Cortex of kidney (tissue), 1 donor: ENCODE measurements at places on chromosomes 12 and 14.

GRCh38 chr14:70873627-70874026 lies 33.6 kb upstream of the PCNX1 start:
- DNase-seq, result no peak

GRCh38 chr12:79638490-79638889 lies 52.3 kb downstream of the PAWR start:
- DNase-seq, result no peak

GRCh38 chr12:104669851-104670337 lies 213.1 kb downstream of the CHST11 start:
- DNase-seq, result no peak

- no peak for DNase-seq
These were observed 210.4 kb upstream of the SYT10 start for GRCh38 chr12:33649992-33650391.

GRCh38 chr14:52227619-52228222 lies 39.8 kb upstream of the PTGDR start:
- no peak for DNase-seq

- DNase-seq, result no peak
These were observed 9.5 kb downstream of the NOC4L start for GRCh38 chr12:132153501-132154340.

- DNase-seq, result no peak
These were observed 83.2 kb downstream of the DAD1 start for GRCh38 chr14:22505697-22506377.

DNA sequence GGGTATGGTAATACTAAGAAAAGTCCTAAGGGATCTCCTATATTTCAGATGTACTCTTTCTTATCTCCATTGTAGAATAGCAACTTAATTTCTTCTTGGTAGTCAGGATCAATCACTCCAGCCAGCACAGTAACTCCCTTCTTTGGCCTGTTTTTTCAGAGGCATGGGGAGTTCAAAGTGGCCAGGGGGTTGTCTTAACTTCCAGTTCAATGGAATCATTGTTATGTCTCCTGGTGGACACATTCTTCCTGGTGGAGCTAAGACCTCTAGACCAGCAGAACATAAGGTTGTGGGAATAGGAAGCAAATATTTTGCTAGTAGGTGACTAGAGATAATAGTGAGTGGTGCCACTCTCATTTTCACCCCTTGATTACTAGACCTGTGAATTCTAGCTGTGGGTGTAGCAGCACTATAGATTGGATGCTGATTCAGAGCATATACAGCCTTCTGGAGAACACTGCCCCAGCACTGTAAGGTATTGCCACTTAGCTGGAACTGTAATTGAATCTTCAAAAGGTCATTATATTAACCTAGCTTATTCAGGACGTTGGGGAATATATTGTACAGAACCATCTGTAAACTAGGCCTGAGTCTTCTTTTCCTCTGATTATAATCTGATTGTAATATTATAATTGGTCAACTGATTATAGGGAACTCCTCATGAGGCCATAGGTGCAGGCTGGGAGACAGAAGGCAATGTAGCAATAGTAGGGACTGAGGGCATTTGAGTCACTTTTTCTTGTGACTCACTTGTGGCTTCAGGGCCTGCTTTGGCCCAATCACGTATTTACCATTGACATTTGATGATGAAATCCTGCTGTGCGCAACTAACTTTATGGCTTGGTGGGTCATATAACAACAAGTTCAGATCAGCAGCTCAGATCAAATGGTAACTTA lies 60.2 kb upstream of the ATP2B1 start:
- no peak for DNase-seq

- no peak for DNase-seq
These were observed 417.2 kb upstream of the SYT1 start for GRCh38 chr12:78447373-78447772.

DNA sequence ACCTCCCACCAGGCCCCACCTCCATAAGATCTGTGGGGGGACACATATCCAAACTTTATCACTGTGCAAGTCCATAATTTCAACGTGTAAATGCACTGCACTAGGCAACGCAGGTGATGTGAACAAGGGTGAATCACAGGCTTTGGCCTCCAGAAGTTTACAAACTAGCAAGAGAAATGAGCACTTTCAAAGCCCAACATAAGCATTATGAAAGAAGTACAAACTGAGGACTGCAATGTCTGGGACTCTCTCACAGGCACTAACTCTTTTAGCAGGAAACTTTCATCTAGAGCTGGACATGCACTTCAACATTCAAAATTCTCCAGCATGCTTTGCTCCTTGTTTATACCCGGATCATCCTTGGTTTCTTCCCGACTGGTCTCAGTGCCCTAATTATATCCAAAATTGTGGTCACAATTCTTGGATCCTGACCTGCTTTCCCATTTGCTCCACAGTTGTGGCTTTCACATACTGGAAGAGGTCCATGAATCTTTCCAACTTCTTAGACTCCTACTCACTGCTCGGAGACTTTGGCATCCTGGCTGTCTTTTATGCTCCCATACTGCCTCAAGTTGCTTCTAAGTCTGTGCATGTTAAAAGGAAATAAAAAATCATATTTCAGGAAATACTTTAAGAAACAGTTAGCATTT lies 44.9 kb upstream of the STRAP start:
- no peak for DNase-seq

DNA sequence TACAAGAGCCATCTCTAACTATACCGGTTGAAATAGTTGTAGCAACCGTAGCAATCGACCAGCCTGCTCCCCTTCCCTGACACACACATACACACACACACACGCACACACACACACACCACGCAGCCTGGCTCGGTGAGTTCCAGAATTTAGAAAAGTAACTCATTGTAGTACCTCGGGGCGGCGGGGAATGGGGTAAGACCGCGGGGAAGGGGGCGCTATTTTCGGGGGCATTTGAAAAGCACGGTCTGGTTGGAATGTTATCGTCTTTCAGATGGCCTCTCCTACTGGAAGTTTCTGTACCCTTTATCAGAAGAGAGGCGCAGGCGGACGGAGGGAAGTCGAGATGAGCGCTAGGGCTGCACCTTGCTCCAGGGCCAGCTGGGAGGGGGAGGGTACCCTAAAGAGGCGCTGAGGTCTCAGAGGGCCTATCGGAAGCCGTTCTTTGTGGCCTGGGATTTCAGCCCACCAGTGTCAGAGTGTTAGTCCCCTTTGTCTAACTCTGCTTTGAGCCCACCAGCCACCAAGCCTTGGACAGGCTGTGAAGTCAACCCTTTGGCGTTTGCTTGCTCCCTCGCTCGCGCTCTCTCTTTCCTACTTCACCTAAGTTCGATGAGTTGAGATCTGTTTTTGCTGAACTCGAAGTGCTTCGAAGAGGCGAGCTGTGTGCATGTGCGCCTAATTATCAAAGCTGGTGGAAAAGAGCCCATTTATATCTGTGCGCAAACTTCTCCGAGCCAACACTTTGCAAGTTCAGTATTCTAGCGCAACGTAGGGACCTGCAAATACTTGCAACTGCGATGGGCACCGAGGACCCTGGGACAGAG lies 837 bp downstream of the COL2A1 start:
- no peak for DNase-seq

GRCh38 chr12:56046027-56046780 lies 4.5 kb downstream of the RPS26 start:
- no peak for DNase-seq

DNA sequence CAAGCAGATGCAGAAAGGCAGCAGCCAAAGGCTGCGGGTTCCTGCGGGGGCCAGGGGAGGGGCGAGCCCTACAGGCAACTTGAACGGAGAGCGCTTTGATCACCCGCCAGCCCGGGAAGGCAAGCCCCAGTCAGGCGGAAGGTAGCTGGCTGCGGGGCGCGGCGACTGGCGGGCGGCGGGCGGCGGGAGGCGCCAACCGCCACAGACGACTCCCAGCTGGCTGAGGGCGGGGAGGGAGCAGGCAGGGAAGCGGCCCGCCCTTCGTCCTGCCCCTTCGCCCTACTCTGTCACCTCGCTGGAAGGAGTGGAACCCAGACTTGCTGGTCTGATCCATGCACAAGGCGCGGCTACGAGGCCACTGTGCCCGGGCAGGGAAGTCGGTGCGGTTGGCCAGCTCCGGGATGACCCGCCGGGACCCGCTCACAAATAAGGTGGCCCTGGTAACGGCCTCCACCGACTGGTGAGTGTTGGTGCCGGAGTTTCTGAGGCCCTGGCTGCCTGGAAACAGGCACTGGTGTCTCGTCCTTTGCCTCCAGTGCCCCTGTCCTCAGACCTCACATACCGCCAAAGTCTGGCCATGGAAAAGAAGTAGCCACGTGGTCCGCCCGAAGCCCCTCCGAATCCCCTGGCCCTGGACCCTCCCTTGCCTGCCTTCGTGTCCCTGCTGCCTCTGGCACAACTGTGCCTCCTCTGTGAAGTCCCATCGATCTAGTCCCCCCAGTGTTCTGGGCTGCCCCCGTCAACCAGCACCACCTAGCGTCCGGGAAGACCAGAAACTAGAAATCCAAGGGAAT lies 15.4 kb upstream of the CARMIL3 start:
- no peak for DNase-seq

- no peak for DNase-seq
These were observed 15.5 kb downstream of the TRMT5 start for GRCh38 chr14:60965402-60965801.

DNA sequence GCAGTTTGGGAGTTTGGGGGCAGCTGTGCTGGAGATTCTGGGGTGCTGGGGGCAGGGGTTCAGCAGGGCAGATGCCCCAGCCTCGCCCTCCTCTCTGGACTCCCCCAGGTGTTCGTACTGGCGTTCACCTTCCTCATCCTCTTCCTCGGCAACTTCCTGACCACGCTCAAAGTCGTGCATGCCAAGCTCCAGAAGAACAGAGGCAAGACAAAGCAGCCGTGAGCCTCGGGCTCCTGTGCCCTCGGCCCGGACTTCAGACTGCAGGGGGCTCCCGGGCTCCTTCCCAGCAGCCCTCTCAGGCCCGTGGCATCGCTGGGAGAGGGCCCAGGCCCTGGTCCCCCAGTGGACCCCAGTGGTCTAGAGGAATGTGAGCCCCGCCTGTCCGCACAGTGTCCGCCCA lies 18.0 kb downstream of the RHOF start:
- DNase-seq, result no peak

DNA sequence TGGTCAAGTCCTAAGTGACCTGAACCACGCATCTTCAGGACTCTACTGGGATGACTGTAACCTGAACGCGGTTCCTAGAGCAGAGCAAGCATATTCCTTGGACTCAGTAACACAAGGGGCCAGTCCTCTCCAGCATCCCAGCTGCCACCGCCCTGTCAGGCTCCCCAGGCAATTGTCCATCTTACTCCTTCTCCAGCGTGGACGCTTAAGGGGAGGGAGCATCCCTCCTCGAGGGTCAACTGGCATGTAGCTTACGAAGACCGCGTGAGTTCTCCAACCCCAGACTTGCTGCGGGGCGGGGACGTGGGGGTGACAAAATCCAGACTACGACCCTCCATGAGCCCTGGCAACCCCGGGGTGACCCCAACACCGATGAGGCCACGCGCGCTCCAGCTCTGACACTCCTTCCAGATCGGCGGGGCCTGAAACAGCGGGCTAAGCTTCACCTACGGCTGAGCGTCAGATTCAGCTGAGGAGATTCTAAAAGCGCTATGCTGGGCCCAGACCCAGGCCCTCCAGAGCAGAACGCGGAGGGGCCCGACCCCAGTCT lies 846 bp upstream of the MTHFD1 start:
- DNase-seq, result no peak

GRCh38 chr12:3925621-3926020 lies 52.4 kb upstream of the PARP11 start:
- DNase-seq, result no peak

GRCh38 chr12:21891751-21892217 lies 49.4 kb downstream of the ABCC9 start:
- DNase-seq, result no peak

- no peak for DNase-seq
These were observed 23.2 kb downstream of the ZFYVE1 start for GRCh38 chr14:73003681-73004080.

- DNase-seq, result no peak
These were observed 947 bp upstream of the LRRC9 start for GRCh38 chr14:59918824-59919569.

DNA sequence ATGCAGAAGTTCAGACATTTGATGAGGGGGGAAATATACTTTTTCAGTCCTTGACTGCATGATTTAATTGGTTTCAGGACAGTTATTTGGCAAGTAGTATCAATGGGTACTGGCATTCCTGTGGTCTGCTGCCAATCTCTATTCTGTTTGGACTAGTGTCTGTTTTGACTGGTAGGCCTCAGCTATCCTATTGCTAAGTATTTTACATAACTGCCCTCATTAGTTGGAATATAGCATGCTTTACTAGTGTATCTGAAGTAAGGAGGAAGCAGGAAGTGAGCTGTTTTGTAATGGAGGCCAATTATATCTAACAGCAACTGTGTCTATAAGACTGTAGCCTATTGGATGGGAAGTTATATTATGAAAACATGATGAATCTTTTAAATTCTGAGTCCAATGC lies 104.3 kb downstream of the FLRT2 start:
- DNase-seq, result no peak

GRCh38 chr14:55192054-55192621 lies 753 bp upstream of the DLGAP5 start:
- no peak for DNase-seq

GRCh38 chr12:53199700-53200099 lies 7.4 kb downstream of the ITGB7 start:
- no peak for DNase-seq

DNA sequence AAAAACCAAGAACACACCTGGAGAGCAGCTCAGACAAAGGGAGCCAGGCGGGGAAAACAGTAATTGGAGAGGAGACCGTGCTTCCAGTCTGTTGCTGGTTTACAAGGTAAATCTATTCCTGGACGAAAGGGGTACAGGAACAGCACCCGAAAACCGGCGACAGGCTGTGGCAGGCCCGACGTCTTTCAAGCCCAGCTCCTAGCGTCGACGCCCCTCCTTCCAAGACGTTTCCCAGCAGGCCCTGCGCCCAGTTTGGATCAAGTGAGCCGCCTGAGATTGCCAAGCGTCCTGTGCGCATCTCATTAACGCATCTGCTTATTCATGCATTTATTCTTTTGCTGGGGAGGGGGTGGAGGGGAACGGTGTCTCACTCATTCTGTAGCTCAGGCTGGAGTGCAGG lies 1.4 kb downstream of the C12orf56 start:
- DNase-seq, result no peak

DNA sequence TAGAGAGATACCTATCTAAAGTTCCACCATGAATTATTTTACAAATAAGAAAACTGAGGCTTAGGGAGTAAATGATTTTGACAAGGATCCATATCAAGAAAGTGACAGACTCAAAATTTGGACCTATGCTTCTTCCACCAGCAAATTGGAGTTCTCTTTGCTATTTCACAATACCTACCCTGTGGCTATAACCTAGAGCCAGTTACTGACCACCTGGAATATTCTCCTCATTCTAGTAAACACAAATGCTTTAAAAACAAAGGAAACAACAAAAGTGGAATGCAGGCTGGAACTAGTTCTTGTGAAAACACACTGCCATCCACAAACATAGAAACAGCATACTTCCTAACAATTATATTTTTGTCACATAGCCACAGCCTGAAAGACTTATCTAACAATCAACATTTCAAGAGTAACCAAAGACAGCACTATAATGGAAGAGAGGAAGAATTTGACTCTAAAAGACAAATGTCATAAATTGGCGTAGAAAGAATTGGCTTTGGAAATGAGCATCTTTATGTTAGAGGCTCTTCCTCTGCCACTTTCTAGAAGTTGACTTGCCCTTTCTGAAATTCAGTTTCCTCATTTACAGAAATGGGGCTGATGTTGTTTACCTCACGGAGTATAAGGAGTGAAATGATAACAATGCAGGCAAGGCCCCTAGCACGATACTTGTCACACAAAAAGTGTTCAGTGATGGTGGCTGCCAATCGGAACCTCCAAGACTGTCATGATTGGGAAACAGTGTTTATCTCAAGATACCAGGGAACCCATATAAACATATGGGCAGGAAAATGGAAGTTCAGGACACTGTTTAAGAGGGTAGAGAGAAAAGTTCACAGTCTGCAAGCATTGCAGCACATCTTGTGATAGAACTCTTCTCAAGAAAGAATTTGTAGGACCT lies 138.6 kb upstream of the LGR5 start:
- DNase-seq, result no peak
